ENCODE measurements at places on chromosomes 1 and 21.

DNA sequence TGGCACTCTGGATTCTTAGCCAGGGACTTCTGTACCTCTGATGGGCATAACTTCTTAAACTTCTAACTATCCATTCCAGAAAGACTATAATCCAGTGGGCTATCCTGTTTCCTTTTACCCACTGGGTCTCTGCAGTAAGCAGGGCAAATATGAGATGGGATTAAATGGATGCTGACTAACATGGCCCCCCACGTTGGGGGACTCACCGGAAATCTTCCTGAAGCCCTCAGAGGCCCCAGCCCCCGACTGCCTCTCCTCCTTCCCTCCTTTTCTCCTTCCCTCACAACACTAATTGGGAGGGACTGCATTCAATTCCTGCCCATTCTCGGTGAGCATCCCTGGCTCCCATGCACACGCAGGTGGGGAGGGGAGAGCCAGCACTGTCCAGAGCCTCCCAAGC lies 70.1 kb downstream of the SSBP3 start:
- DNase-seq: no peak

DNA sequence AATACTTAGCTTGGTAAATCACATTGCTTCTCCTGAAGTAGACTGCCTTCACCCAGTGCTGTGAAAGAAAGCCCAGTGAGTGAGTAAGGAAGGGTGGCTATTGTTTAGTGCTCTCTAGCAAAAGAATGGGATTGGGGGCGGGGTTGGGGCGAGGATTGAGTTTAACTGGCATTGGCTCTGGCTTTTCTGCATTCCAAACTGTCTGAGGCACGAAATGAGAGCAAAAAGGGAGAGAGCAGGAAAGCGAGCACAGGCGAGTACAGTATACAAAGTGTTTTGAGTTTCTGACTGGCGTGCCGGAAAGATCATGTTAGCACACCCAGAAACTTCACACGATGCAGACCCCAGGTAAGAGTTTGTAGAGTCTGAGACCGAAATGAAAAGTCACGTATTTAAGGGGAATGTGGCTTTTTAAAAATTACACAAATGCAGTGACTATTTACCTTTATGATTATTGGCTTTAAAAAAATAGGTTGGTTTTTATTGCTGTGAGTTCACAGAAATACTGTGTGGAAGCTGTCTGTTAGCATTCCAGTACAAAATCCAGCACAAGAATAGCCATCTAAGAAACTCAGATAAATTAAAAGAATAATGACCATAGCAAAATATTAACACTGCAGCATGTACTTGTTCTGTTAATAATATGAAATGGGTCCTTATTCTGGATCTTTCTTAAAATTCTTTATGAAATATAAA lies 155.4 kb downstream of the CLEC20A start:
- DNase-seq: no peak

- no peak for DNase-seq
Observed at GRCh38 chr1:54051933-54052430, 1.0 kb downstream of the TMEM59 start.

DNA sequence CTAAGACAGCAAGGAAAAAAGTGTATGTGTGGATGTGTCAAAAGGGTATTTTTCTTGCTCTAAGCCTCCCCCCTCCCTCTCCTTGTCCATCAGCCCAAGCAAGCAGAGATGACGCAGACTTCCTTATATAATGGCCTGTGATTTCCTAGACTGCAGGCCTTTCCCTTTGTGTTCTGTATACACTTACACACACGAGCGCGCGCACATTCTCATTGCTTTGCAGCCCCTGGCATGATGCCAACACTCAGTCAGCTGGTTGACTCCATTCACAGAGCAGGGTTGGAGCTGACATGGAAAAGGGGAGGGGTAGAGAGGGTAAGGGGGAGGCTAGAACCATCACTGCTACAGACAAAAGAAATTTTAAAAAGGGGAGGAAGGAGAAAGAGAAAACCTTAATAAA lies 41.8 kb downstream of the GATAD2B start:
- DNase-seq: no peak

- no peak for DNase-seq
Observed at GRCh38 chr1:233446935-233447334, 119.4 kb downstream of the MAP3K21 start.

GRCh38 chr1:246959944-246960693 lies 28.4 kb upstream of the AHCTF1 start:
- DNase-seq: no peak

DNA sequence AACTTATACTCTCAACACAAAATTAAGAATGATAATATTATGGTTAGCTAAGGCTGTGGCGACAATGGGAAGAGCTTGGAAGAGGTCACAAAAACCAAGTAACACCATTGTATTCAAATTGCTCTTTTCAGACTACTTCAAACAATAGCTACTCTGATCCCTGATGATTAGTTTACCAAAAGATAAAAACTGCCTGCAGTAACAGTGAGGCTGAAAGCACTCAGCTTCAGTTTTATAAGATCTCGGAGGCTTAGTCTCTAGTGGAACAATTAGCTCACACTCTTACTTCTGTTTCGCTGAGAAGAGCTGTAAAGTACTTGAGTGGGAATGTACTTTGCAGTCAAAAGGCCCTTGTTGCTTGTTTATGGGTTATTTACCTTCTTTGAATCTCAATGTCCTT lies 278.5 kb downstream of the LRRC7 start:
- DNase-seq: no peak

GRCh38 chr1:115185336-115185735 lies 96.0 kb upstream of the TSPAN2 start:
- no peak for DNase-seq

- no peak for DNase-seq
Observed at GRCh38 chr21:18026359-18026758, 207.2 kb upstream of the C21orf91 start.

DNA sequence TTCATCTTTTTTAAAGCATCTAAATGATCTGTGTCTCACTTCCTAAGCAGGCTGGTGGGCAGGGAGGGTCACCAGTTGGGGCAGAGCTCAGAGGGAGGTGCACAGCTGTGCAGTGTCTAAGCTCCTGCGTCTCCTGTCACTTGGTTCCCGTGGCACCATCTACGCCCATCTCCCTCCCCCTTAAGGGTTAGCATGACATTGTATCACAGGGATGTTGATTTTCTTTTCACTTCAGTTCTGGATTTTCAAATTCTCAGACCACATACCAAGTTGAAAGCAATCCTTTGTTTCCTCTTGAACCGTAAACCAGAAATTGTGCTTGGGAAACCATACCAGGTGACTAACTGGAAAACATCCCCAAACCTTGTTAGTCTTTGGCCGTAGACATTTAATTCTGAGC lies 187.0 kb downstream of the KIF26B start:
- DNase-seq: no peak

GRCh38 chr1:27372808-27373690 lies 1.6 kb downstream of the FCN3 start:
- no peak for DNase-seq

DNA sequence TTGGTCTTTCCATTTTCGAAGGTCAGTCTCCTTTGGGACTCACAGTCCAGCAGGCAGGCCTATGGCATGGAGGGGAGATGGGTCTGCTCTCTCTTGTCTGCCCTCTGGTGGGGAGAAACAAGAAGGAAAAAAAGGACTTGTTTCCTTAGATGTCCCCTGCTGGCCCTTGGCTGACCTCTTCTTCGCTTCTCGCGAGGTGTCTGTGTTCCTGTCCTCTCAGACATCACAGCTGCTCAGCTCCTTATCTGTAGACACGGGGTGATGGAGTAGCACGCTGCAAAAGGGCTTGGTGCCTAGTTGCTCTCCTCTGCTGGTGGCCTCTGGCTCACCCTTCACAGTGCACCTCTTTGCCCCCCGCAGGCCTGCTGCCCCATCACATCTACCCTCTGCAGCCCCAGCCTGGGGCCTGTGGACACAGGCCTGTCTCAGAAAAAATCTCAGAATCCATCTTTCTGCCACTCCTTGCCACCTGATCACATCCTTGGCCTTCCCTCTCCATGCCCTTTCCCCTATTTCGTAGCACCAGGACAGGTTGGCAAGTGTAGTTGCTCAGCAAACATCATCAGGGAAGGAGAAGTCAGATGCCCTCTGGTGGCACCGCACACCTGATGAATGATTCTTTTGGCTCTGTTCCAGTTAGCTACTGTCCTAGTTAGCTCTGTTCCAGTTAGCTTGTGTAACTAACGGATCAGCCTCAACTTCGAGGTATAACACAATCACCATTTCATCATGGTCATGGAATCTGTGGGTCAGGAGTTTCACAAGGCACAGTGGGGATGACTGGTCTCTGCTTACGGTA lies 18.7 kb upstream of the AK2 start:
- no peak for DNase-seq

- DNase-seq: no peak
Observed at GRCh38 chr1:219367496-219367895, 193.8 kb downstream of the LYPLAL1 start.

DNA sequence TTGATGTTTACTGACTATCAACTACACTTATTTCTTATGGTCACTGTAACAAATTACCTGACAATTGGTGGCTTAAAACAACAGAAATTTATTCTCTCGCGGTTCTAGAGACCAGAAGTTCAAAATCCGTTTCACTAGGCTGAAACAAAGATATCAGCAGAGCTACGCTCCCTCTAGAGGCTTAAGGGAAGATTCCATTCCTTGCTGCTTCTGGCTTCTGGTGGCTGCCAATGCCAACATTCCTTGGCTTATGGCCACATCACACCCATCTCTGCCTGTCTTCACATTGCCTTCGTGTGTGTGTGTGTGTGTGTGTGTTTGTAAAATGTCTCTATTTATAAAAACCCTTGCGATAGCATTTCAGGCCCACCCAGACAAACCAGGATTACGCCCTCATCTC lies 66.4 kb downstream of the LMX1A start:
- no peak for DNase-seq

GRCh38 chr1:157274698-157275534 lies 136.7 kb upstream of the ETV3 start:
- DNase-seq: no peak

DNA sequence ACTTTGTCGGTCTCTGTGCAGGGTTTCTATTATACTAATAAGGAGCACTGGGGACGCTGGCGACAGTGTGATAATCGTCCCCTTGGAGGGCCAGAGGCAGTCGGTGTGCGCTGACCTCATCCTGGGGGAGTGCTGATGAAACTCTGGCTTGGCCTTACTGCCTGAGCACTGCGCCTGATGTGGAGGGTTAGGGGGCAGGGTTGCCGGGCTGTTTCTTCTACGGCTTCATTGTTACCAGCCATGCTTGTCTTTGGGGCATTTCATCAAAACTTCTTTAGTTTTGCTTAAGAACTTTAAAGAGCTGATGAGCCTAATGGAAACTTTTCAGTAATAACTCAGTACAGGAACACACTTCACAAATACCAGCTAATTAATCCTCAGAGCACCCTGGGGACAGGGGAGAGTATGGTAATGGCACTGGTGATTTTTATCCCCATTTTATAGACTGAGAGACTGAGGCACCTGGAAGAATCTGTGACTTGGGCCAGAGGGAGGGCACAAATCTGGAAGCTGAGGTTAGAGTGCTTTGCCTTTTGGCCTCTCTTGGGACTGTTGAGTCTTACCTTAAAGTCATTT lies 81.8 kb downstream of the PEX14 start:
- no peak for DNase-seq

DNA sequence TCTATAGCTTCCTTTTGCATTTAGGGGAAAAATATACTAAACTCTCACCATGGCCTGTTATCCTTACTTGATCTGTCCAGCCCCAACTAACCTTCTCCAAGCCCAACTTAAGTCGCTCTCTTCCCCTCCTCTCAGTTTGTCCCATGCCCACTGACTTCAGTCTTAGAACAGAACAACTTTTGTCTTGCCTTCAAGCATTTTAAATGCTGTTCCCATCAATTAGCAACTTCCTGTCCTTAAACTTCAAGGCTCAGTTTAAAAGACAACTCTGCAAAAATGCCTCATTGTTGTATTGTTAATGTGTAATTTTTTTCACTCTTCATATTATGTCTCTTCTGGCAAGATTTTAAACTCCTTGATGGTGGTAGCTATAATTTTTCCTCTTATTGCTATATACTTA lies 526.9 kb downstream of the NEGR1 start:
- DNase-seq: no peak

DNA sequence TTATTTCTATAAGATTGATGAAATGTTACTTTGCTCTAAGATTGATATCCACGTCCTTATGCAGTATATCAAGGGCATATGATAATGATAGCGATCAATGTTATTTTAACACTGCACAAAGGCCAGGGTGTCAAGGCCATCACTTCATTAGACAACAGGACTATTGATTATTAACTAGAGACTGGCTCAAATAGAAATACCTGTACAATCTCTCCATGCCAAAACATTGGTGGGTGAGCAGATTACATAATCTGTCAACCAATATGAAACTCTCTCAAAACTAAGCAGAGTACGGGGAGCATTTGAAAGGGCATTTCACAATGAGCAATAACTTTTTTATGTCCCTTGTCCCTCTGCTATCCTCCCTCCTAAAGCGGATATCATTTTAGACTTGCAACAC lies 566.5 kb upstream of the PKN2 start:
- no peak for DNase-seq

DNA sequence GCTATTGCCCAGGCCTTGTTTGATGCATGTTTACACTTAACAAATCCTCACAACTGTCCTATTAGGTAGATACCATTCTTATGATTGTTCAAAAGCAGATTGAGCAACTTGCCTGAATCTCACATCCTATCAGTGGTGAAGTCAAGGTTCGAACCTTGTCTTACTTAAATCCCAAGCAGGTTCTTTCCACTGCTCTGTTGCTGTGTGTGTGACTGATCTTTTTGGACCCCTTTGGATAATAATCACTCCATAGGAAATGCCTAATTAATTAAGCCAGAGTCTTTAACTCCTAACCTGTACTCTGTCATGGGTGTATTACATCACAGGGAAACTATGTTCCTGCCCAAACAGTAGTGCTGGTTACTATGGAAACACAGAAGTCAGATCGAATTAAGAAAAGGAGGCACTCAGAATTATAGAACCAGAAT lies 84.2 kb downstream of the SPATA46 start:
- no peak for DNase-seq

- no peak for DNase-seq
Observed at GRCh38 chr1:116679091-116679827, 11.7 kb upstream of the IGSF3 start.

DNA sequence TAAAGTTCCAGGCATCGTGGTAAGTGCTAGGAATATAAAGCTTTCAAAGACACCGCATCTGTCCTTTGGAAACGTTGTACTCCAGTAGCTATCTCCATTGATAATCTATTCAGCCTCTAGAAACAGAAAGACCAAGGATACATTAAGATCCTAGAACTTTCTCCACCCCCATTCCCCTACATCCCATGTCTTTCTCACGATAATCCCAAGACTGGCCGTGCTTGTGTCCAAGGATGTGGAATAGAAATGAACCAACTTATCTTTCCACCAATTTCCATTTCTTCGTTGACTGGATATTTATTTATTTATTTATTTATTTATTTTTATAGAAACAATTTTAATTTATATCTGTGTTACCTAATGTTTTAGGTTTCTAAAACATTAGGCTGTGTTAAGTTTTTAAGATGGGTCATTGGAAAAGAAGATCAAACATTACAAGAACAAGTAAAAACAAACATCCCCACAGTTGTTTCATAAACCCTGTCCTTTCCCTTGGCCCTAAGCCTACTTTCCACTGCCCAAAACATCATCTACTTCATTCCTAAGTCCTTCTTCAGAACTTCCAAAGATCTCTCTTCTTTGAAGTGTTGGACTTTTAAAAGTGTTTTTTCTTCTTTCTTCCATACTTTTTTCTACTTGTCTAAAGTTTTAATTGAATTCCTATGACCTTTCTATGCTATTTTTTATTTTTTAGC lies 39.7 kb downstream of the LRRC8C start:
- no peak for DNase-seq

GRCh38 chr1:53362851-53363642 lies 35.2 kb upstream of the LRP8 start:
- no peak for DNase-seq

- no peak for DNase-seq
Observed at GRCh38 chr1:116923421-116923820, 13.7 kb downstream of the PTGFRN start.
